ENCODE measurements at places on chromosomes 6 and 20.
A peak's percentile ranks its signal among the peaks of the same experiment; 100 is the strongest.

DNA sequence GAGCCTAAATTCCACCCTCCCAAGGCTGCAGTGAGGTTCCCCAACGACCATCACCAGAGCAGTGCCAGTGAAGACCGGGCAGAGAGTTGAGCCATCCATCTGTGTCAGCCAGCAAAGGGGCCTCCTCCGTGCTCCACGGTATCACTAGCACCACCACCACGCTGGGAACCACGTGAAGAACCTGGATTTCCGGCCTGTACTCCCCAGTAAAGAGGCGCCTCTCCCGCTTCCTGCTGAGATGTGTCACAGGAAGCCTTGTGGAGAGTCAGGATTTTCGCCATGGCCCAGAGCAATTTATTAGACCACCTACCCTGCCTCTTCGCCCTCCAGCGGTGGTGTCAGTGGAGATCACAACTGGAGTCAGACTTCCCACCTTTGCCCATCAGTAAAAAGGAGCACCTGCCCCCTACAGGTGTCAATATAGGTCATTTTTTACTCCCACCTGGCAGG is 28.8 kb downstream of the CPXM1 start:
- DNase-seq: no peak

- no peak for DNase-seq
These were observed 9.5 kb upstream of the PABPC1L start for GRCh38 chr20:44900231-44900854.

- no peak for DNase-seq
These were observed 226.0 kb downstream of the BMP7 start for GRCh38 chr20:57040466-57040865.

DNA sequence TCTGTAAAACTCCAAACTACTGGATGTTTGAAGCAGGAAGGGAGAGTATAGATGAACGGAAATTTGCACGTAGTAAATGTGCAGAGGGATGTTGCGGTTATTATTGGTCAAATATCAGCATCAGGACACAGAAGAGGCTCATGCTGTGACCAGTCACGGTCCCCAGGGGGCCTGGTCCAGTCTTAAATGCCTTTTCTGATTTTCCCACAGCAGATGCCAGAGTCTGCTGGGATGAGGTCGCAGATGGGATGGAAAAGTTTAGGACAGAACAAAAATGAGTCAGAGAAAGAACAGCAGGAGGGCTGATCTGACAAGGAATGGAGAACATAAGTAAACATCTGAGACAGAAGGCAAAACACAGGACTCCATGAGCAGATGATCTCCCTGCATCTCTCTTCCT is 11.7 kb upstream of the SIRPG start:
- no peak for DNase-seq

DNA sequence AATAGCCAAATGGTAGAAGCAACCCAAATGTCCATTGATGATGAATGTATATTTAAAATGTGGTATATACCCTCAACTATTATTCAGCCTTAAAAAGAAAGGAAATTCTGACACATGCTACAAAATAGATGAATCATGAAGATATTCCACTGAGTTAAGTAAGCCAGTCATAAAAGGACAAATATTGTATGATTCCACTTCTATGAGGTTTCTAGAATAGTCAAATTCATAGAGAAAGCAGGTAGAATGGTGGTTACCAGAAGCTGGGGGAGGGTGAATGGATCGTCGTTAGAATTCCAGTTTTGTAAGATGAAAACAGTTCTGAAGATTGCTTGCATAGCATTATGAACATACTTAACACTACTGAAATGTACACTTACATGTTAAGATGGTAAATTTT is 214.3 kb upstream of the MYLIP start:
- peak; percentile 29 for DNase-seq

DNA sequence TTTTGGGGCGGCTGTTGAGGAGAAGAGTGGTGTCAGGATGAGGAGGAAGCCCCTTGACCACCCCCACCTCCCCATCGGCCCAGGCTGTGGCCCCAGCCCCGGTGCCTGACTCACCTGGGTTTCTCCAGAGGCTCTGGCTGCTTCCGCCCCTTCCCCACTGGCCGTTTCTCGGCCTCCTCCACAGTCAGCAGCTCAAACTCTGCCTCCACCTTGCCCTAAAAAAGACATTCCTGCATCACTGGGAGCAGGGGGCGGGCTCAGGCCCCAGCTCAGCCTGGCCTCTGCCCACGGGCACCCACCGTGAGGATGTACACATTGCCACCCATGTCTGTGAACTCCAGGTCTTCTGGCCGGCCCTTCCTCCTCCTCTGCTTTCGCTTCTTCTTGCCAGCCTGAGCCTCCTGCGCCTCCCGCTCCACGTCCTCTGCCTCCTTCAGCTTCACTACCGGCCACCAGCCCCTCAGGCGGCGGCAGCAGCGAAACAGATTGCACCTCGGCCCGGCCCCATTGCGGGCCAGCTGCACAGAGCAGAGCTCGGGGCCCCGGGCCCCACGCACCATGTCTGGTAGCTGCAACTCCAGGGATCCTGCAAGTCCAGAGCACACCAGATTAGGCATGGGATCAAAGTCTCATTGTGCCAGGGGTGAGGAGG is 17.3 kb downstream of the ERGIC3 start:
- no peak for DNase-seq
